ENCODE measurements at places on chromosomes 11 and 22.

- DNase-seq: no peak
Measured at GRCh38 chr11:47987781-47988180, 7.4 kb downstream of the PTPRJ start.

DNA sequence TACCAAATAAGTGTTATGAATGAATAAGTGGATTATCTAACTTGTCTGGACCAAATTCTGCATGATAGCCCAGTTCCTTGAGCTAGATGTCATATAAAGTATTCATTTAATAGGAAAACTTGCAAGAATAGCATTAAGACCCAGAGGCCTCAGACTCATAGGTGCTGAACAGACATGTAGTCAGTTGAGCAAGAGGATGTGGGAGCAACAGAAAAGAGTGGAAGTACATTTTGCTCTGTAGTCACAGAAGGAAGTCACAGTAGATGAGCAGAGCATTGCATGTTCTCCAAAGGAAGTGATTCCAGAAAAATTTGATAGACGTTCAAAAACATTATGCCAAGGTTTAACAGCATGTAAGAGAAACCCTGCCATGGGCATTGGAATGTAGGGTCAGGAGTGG lies 9.5 kb downstream of the HOATZ start:
- DNase-seq: no peak

- no peak for DNase-seq
Measured at GRCh38 chr11:10398525-10398924, 56.5 kb upstream of the AMPD3 start.

DNA sequence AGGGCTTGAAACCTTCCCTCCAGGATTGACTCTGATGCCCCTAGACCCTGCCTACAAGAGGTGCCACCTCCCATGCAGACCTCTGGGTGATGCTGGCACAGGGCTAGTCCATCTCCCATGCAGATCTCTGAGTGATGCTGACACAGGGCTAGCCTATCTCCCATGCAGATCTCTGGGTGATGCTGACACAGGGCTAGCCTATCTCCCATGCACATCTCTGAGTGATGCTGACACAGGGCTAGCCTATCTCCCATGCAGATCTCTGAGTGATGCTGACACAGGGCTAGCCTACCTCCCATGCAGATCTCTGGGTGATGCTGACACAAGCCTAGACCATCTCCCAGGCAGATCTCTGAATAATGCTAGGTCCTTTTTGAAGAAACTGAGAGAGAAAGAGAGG lies 321.7 kb downstream of the NTM start:
- DNase-seq: peak; percentile 50

GRCh38 chr11:29336727-29337575 lies 679.9 kb downstream of the KCNA4 start:
- DNase-seq: peak; percentile 70

- peak; percentile 95 for DNase-seq
Measured at GRCh38 chr11:130999992-131000770, 83.9 kb upstream of the SNX19 start.

DNA sequence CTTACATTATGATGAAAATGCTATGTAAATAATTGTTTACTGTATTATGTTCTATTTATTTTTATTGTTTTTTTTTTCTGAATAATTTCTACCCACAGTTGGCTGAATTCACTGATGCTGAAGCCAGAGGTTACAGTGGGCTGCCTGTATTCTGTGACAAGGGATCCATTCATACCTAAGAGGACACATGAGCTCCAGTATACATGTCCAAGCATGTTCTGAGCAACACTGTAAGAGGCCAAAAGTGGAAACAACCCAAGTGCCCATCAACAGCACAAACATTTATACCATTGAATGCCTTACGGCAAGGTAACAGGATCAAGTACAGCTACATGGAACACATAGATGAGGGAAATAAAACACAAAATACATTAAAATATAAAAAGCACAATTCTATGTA lies 1.4 kb upstream of the SRSF8 start:
- no peak for DNase-seq

DNA sequence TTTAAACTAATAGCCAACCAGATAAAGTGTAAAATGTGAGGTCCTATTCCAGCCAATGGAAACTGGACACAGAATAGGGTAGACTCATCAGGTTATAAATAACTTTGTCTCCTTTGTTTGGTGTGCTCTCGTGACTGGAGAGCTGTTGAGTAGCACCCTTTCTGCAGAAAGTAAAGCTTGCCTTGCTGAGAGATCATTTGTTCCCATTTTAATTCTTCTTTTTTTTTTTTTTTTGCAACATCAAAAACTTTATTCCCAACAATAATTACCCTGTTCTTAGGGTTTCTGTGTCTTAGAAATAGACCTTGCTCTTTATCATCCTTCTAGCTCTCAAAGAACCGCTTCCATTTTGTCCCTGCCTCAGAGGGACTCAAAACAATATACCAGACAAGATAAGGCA lies 220.4 kb downstream of the FAM76B start:
- no peak for DNase-seq

GRCh38 chr22:47748271-47748670 lies 985.8 kb downstream of the TBC1D22A start:
- DNase-seq: no peak

DNA sequence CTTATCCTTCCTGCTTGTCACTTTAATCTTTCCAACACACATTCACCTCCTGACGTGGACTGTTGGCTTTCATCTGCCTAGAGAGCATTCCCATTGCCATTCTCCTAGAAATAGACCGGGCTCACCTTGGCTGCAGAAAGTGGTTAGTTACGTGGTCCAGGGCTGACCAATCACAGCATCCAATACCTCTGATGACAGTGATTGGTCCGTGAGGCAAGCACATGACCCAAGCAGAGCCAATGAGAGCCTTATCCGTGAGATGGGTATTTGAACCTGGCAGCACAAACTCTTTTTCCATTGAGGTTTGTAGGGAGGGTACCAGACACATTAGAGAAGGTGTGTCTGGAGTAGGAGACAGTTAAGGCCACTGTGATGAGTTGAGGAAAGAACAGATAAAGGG lies 85.8 kb downstream of the MIAT start:
- no peak for DNase-seq

- no peak for DNase-seq
Measured at GRCh38 chr11:61000426-61000825, 28.9 kb downstream of the CD6 start.

DNA sequence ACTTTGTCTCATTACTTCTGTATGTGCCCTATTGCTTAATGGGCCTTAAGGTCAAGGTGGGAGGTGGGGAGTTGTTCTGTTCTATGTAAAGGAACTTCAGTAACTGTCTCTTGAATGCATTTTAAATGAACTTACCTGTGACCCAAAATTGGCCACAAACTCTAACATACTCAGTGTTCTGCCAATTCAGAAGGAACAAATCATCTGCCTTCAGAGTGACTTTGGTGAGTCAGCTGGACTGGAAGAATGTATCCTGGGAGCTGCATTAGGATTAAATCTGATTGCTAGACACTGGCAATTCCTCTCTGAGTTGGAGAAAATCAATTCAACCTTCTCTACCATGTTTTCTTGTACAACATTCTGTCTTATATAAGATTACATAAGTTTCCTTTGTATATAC lies 1104.8 kb downstream of the DLG2 start:
- peak; percentile 41 for DNase-seq

DNA sequence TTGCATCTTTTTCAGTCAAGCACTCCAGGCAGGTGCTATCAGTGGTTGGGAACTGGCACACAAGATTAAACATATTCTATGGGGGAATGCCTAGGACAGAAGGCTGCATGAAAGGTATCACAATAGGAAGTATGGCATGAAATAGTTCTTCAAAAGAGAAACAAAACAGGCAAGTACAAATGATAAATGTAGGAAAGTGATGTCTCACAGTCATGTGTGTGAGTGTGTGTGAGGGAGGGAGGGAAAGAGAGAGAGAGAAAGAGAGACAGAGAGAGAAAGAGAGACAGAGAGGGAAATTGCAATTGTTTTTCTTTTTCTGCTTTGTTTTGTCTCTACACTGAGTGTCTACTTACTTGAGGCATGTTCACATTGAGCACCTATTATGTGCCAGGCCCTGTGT lies 456.3 kb downstream of the MIAT start:
- no peak for DNase-seq

- no peak for DNase-seq
Measured at GRCh38 chr11:68351450-68352275, 39.3 kb downstream of the LRP5 start.

DNA sequence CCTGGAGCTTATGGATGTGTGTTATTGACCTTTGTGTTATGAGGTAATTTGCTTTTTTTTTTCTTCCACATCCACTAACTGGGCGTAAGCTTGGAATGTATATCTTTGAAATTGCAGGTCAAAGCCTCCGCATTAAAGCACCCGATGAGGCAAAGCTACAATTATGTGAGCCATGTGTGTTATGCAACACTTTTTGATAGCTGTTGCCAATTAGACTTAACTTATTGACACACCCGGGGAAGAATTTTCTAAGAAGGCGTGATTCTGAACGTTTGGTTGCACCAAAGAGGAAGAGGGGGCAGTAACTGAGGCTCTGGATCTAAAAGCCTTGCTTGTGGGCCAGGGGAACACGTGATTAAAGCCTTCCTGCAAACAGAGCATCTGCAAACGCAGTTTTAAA lies 610 bp upstream of the TEX12 start:
- peak; percentile 61 for DNase-seq

GRCh38 chr11:117623831-117624271 lies 173.2 kb downstream of the DSCAML1 start:
- DNase-seq: no peak

DNA sequence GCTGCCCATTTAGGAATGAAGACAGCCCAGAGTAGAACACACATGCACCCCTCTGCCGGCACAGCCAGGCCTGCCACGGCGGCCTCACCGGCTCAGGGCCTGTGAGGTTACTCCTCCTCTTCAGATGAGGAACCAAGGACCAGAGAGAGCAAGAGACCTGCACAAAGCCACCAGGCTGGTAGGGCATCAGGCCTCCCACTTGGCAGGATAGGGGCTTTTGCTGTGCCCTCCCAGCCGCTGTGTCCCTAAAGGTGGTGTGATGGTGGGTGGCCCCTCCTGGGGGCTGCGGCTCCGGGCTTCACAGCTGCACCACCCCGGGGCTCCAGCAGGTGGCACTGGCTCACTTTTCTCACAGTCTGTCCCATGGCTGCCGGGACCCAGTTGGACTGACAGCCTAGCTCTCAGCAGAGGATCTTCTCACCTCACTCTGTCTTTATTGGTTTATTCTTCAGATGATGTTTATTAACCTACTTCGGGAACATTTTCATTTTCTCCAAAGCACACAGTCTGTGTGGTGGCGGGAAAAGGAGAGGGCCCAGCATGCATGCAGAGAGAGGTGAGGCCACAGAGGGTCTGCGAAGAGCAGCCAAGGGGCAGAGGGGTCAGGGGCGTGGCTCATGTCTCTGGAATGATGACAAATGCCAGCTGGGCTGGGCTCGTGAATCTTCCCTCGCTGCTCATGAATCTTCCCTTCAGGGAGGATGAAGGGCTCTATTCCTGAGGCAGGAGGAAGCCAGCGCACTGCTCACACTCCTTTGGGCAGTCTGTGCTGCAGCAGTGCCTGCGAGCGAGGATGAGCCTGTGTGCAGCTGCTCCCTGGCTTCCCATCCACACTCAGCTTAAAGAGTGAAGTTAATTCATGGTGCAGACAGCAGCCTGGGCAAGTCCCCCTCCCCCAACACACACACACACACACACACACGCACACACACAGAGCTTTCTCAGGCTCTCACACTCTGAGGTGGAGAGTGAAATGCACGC lies 101.1 kb upstream of the PITPNB start:
- peak; percentile 73 for DNase-seq

GRCh38 chr22:37929390-37929789 lies 23.3 kb downstream of the MICALL1 start:
- DNase-seq: no peak

DNA sequence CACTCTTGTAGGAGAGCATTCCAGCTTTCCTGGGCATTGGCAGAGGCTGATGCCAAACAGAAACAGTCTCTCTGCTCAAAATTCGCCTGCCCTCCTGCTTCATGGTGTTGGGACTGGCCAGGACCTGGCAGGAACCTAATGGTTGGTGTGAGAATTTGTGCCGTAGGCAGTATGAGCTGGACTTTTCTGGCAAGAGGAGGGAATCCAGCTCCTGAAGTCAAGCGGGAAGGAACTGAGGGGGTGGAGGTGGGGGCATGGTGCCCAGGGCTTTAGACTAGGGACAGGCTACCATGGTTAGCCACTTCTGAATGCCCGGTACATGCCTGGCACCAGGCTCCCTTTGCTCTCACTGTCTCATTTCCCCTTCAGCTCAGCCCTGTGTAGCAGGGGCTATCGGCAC lies 6.9 kb upstream of the TOMM22 start:
- no peak for DNase-seq

- DNase-seq: peak; percentile 75
Measured at GRCh38 chr11:76919887-76920746, 59.4 kb downstream of the ACER3 start.

GRCh38 chr11:128582496-128583366 lies 4.6 kb downstream of the ETS1 start:
- peak; percentile 91 for DNase-seq

GRCh38 chr11:48106166-48106565 lies 110.4 kb upstream of the OR4B1 start:
- DNase-seq: no peak

DNA sequence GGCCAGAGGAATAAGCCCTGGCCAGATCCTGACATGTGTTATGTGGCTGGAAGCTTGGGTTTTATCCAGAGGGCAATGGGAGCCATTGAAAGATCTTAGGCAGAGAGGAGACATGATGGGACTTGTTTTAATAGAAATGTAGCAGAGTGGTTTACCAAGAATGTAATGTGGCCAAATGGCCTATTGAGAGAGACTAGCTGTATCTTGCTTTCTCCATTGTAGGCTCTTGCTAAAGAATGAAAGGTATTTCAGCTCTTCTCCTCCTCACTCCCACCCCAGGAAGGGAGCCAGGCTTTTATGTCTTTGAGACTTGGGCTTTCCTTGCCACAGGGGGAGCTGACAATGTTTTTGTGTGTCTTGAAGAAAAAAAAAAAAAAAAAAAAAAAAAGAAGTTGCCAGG lies 82.3 kb downstream of the TRIM29 start:
- peak; percentile 60 for DNase-seq

- DNase-seq: peak; percentile 85
Measured at GRCh38 chr11:210122-210802, 2.8 kb downstream of the RIC8A start.

- no peak for DNase-seq
Measured at GRCh38 chr11:125182573-125182972, 18.0 kb downstream of the PKNOX2 start.

- DNase-seq: no peak
Measured at GRCh38 chr11:63791495-63792167, 21.6 kb upstream of the SPINDOC start.

DNA sequence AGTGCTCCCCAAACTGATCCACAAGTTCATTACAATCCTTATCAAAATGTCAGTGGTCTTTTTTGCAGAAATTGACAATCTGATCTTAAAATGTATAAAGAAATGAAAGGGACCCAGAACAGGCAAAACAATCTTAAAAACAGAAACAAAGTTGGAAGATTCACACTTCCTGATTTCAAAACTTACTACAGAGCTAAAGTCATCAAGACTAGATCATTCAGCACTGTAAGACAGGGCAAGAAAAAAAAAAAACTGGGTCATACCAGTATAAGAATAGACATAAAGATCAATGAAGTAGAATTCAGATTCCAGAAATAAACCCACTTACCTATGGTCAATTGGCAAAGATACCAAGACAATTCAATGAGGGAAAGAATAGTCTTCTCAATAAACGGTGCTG lies 4.5 kb upstream of the STK33 start:
- no peak for DNase-seq

GRCh38 chr22:17637490-17638181 lies 921 bp upstream of the BCL2L13 start:
- no peak for DNase-seq

GRCh38 chr11:74474316-74474715 lies 7.0 kb upstream of the KCNE3 start:
- DNase-seq: no peak

All from fibroblast of skin of right biceps (primary cell).